Adrenal gland (tissue), 19 donors: ENCODE measurements at places on chromosomes 16 and 17. TPM values are rescaled to one million over a fixed set of nuclear protein-coding genes. Genes with fewer than 3 reads are reported as not detected.

DNA sequence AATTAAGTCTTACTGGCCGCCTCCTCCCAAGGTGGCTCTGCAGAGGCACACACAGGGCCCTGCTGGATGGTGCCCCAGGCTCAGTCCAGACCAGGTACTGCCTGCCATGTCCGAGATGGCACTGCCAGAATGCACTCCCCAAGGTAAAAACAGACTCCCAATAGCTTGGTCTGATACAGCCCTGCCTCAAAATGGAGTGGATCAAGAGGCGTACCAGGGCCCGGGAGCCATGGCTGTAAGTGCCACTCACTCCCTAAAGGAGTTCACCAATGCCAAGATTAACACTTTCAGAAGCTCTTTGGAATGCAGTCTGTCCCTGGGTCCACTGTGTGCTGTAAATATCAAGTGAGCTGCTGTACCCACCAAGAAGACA lies 576 bp upstream of the MYO18A start:
- no peak for DNase-seq

The SALL1 gene
- 0.03 TPM for polyA plus RNA-seq

- no peak for DNase-seq
Measured at GRCh38 chr16:16797239-16797638, 418.3 kb downstream of the NPIPA7 start.

GRCh38 chr16:22786284-22786683 lies 27.7 kb upstream of the HS3ST2 start:
- no peak for DNase-seq

DNA sequence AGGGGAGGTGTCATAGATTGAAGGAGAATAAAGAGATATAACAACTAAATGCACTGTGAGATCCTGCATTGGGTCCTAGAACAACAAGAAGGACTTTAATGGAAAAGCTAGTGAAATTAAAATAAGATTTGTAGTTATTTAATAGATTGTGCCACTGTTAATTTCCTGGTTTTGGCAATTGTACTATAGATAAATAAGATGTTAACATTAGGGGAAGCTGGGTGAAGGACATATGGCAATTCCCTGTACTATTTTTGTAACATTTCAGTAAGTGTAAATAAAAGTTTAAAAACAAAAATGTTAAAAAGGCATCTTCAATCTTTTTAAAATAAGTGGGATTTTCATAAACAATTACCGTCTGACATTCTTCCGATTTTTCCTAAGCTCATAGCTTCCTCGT lies 258.4 kb upstream of the AXIN2 start:
- DNase-seq, result no peak

The CACNA1H gene
- polyA plus RNA-seq, result 36.2 TPM

DNA sequence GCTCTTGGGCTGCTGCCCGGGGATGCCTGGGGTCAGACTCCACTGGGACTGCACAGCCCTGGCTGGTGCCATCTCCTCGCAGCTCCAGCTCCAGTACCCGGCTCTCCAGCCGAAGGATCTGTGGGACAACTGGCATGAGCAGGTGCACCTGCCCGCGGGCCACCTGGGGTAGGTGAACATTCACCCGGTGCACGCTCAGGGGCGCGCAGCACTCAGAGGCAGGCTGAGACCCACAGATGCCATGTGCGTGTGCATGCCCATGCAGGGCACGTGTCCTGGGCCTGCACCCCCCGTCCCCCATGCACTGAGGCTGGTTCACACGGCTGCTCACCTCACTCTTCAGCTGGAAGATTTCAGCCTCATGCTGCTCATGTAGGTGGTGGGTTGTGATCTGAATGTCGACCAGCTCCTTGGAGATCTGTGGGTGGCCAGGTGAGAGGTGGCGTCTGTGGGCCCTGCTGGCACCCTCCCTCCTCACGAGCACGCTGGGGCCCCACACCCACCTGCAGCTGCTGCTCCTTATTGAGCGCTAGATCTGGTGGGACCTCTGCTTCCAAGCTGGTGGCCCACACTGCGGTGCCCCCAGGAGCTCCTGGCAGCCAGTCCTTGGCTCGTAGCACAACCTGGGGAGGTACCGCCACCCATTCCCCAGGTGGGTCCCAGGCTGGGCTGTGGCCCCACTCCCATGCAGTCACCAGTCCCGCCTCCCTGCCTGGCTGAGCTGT lies 618 bp downstream of the CCDC78 start:
- DNase-seq, result no peak

The PPM1D gene
- 3.4 TPM for polyA plus RNA-seq

GRCh38 chr17:9419932-9420453 lies 155.6 kb downstream of the STX8 start:
- no peak for DNase-seq

The CDK5R1 gene
- polyA plus RNA-seq, result 3.0 TPM

- DNase-seq, result no peak
Measured at GRCh38 chr16:57679767-57680482, 11.8 kb downstream of the ADGRG3 start.

The LHX1 gene
- polyA plus RNA-seq, result not detected

The HOXB9 gene
- polyA plus RNA-seq, result 0.64 TPM

DNA sequence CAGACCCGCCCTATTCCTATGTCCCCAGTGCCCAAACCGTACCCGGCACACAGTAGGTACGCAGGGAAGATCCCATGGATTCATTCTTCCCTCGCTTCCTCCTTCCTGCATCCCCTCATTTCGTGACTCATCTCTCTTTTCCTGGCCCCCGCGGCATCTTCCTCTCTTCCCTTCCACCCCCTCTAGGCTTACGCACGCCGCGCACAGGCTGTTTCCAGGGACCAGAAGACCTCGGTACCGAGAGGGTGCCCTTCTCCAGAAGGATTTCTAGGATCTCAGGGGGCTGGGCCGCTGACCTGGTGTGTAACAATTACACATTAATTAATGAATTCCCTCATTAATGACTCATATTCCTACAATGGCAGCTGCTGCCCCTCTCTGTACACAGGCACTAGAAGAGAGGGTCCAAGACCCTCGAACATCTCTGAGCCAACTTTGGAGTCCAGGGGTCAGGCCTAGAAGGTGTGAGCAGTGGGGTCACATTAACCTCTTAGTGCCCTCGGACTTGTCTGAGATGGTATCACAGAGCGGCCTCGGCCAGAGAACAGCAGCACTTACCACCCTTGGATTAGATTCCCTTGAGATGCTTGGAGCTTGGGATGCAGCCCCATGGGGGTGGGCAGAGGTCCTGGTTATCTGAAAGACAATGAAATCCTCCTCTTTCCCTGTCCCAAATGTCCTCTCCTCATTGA lies 16.8 kb upstream of the PLLP start:
- DNase-seq, result no peak

DNA sequence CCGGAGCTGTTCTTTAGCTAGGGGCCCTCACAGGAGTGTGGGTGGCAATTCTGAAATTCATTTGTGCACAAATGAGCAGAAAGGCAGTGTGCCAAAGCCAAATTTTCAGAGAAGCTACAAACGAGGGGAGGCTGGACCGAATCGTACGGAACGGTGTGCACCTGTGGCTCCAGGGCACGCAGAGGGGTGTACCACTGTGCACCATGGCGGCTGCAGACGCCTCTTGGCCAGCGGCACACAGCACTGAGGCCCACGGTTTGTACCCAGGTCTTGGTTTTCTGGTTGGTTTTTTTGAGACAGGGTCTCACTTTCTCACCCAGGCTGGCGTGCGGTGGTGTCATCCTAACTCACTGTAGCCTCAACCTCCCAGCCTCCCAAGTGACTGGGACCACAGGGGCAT lies 14.9 kb downstream of the CHMP1A start:
- no peak for DNase-seq

The GNGT2 gene
- 3.2 TPM for polyA plus RNA-seq

DNA sequence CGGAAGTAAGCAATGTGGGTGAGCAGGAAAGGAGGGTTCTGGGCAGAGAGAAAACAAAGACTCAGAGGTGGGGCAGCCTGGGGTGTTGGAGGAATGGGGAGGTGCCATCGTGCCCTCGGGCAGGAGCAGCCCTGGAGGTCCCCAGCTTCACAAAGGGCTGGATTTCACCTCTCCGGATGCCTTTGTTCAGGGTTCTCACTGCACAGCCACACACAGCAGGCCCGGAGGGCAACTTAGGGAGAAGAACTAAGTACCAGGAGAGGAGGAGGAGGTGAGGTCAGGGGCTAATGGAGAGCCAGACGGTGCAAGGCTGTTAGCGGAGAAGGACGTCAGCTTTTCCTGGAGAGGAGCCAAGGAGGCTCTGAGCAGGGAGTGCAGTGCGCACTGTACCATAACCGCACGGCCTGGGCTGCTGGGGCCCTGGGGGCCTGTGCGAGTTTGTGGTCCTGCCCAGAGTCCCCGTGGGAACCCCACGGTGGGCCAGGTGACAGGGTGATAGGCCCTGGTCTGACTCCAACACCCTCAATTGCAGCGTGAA lies 9.3 kb downstream of the ARRB2 start:
- peak; percentile 82 for DNase-seq
